CD4-positive, alpha-beta memory T cell (primary cell): ENCODE measurements at places on chromosomes 13 and 19.

- no peak for DNase-seq
Observed at GRCh38 chr13:20940083-20940482, 37.5 kb upstream of the XPO4 start.

GRCh38 chr19:33047422-33047821, 17.3 kb downstream of the RHPN2 start:
- DNase-seq = no peak

DNA sequence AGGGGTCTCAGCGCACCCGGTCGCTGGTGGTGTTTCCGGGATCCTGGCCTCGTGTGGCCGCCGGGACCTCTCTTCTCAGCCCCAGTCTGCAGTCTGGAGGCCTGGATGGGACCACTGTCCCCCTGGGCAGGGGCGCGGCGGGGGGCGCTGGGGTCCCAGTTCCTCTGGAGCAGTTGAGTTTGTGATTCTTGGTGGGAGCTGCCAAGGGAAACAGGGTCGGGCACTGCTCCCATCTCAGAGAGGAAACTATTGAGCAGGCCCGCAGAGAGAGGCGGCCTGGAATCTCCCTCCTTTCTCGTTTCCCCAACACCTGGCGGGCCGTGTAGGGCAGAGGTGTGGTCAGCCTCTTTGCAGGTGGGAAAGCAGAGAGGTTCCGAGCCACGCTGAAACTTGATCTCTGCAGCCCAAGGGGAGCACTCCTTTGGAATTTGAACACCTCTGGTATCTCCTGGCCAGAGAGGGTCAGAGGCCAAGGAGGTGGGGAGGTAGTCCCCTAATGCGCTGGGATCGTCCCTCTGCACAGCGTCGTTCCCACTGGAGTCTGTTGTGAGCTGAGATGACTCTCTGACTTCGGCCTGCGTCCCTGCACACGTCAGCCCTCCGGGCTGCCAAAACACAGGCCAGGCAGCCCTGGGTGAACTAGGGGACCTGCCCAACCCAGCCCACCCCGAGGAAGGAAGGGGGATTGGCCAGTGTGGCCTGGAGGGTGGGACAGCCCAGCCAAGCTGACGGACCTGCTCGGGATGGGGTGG, 741 bp downstream of the PLEKHF1 start:
- peak; percentile 21 for DNase-seq

DNA sequence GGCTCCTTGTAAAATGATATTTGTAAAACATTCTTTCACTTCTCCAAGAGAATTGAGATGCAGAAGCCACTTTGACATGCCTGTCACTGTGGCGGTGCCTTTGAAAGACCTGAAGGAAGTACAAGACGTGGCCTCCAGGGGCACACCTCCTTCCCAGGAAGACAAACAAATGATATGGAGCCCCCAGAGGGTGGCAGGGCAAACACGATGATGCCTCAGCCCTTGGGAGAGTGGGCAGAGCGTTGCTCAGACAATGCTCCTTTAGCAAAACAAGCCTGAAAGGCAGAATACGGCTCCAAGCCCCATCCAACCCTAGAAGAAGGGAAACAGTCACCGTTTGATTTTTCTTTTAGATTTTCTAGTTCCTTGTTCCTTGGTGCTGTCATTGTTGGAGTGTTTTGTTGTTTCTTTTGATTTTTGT, 9.2 kb upstream of the ATP12A start:
- DNase-seq = no peak

DNA sequence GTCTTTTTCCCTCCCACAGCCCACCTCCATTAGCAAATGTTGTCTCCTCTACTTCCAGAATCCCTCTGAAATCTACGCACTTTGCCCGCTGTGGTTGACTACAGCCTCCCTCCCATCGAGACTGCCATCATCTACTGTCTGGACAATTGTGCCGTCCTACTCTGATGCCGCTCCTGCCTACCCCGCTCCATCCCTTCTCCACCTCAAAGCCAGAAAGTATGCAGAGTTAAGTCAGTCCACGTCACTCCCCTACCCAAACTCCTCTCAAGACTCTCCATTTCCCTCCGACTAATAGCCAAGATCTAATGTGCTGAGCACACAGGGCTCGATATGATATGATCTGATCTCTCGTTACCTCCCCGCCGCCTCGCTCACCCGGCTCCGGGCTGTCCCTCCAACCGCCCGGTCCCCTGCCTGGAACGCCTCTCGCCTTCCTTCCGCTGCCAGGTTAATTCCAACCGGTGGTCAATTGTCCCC, 556 bp downstream of the CACTIN start:
- peak; percentile 50 for DNase-seq

DNA sequence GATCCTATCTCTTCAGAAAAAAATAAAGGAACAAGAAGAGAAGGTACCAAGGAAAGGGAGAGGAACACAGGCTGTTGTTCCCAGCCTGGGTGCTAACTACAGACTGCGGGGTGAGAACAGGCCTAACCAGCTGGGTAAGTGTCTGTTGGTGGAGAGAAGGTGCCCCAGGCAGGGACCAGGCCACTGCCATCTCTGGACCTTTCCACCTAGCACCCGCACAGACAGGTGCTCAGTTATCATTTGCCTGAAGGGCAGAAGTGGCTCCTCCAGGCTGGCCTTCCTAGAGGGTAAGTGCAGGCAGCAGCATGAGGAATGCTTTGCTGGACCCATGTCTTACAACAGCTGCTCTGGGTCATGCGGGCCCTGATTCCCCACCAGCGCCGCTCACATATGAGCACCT, 10.1 kb downstream of the DNMT1 start:
- no peak for DNase-seq

DNA sequence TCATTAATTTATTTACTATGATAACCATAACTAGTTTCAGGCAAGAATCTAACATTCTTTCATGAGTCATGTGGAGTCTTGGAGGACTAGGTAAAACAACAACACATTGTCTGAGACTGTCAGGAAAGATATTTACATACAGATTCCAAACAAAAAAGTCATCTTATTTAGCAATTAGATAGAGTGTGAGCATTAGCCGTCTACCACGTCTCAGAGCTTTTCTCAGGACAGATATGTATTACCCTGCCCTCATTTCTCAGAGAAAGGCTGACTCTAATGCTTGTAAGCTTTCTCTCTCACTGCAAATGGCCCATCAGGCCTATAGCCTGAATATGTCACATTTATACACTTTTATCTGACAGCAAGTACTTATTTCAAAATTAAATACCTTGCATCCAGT, 312.1 kb upstream of the PCDH20 start:
- no peak for DNase-seq

GRCh38 chr13:63299866-63300394, 1884.3 kb upstream of the PCDH20 start:
- DNase-seq = no peak

- DNase-seq = no peak
Observed at GRCh38 chr13:48402325-48402932, 10.5 kb downstream of the LPAR6 start.

- DNase-seq = no peak
Observed at GRCh38 chr19:19338082-19338481, 17.5 kb downstream of the MAU2 start.

DNA sequence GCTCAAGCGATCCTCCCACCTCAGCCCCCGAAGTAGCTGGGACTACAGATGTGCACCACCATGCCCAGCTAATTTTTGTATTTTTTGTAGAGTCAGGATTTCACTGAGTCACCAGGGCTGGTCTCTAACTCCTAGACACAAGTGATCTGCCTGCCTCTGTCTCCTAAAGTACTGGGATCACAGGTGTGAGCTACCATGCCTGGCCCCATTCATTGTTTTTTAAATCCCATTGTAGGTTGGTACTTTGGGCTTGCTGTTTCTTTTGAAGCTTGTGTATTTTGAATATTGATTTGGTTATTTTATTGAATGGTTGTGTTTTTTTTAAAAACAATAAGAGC, 26.7 kb downstream of the ZMYM2 start:
- DNase-seq = no peak

DNA sequence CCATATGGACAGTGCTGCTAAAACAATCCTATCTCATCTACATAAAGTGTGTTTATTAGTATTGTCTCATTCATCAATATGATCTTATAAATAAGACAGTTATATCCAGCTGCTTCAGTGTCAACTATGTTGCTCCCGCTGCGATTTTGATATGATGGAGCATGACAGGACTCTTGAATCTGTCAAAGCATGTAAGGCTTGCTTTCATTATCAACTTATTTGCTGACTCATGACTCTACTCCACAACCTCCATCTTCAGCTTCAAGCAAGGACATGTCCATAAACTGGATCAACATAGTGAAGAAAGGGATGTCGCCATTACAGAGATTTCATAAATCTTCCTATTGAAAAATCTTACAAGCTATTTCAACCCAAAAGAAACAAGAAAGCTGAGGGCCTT, 2812.6 kb downstream of the PCDH9 start:
- no peak for DNase-seq

- no peak for DNase-seq
Observed at GRCh38 chr13:112635323-112635722, 47.4 kb upstream of the TUBGCP3 start.

GRCh38 chr13:76832258-76832988, 53.8 kb downstream of the KCTD12 start:
- DNase-seq = no peak

DNA sequence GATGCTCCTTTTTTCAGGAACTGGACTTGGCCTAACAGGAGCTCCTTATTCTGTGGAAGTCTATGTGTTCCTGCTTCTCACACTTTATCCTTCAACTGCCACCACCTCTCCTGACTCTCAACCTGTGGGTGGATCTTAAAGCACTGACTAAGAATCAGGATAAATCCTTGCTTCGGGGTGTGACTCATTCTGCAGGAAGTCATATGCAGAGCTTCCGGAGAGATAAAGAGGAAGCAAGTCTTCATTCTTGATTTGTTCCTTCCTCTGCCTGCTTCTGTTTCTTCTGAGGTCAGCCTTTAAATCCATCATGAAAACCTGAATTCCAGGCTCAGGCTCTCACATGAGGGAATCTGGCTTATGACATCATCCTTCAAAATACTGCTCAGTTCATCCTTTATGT, 137.1 kb upstream of the ATXN8OS start:
- DNase-seq = no peak

GRCh38 chr13:91185294-91185863, 162.1 kb upstream of the MIR17HG start:
- no peak for DNase-seq

DNA sequence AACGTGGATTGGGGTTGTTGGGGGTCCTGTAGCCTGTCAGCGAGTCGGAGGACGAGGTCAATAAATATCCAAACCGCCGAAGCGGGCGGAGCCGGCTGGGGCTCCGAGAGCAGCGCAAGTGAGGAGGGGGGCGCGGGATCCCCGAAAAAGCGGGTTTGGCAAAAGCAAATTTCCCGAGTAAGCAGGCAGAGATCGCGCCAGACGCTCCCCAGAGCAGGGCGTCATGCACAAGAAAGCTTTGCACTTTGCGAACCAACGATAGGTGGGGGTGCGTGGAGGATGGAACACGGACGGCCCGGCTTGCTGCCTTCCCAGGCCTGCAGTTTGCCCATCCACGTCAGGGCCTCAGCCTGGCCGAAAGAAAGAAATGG, 754 bp upstream of the SIX5 start:
- DNase-seq = peak; percentile 82

DNA sequence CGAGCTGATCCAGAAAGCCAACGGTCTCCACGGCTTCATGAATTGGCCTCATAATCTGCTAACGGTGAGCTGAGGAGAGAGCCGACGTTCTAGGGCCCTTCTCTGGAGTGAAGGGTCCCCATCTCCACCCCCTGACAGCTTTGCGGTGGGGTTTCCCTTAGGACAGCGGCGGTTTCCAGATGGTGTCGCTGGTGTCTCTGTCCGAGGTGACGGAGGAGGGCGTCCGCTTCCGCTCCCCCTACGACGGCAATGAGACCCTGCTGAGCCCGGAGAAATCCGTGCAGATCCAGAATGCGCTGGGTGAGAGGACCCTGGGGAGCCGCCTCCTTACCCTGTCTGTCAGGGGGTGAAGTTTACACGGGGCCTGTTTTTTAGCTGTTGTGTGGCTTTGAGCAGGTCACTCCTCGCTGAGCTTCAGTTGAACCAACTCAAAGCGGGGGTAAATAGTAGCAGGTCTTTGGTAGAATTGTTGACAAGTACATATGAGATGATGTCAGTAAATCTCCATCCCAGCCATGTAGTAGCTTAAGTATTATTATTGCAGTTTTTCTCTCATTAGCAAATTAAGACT, 801 bp downstream of the QTRT1 start:
- DNase-seq = peak; percentile 20
